Stimulated activated CD4-positive, alpha-beta T cell treated with anti-CD3 and anti-CD28 coated beads, Interleukin-2, amount 100 ng/mL, for 4 hours (primary cell): ENCODE measurements at places on chromosomes 7 and 10.

DNA sequence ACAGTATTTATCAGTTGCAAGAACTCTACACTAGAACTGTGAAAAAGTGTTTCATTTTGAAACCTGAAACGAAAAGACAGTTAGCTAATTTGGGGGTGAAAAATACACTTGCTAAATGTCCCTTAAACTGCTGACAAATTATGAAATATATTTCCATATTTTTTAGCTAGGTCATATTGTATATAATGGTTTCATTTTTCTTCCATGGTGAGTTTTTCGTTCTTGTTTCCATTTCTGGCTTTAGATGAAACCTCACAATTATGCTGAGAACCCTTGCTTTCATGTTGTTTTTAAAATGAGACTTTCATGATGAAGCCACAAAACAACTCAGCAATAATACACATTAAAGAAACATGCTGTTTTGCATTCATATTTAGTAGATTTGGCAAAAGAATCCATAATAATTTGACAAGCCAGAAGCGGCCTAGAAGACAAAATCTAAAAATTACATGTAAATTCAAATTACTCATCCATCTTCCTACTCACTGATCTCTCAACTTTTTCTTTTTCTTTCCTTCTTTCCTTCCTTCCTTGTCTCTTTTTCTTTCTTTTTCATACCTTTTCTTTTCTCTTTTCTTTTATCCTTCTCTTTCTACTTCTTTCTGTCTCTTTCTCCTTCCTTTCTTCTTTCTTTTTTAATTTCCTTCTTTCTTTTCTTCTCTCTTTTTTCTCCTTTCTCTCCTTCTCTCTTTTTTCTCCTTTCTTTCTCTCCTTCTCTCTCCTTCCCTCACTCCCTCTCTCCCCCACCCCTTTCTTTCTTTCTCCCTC is 46.5 kb upstream of the ITGB8 start:
- no peak for DNase-seq

DNA sequence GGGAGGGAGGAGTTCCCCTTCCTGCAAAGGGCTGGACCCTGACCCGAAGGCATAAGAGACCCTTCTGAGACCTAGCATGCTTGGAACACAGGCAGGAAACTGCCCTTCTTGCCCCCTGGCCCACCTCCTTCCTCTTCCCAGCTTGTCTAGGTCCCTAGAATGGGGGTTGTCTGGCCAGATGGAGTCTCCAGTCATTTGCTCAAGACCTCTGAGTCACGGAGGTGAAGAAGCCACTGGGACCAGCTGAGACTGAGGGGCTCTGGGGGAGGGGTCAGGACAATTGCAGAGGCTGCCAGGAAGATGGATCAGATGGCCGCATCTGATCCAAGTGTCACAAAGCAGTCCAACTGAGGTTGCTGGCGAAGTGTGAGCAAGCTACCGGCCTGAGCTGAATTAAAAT is 46.2 kb downstream of the COL13A1 start:
- DNase-seq, result no peak

DNA sequence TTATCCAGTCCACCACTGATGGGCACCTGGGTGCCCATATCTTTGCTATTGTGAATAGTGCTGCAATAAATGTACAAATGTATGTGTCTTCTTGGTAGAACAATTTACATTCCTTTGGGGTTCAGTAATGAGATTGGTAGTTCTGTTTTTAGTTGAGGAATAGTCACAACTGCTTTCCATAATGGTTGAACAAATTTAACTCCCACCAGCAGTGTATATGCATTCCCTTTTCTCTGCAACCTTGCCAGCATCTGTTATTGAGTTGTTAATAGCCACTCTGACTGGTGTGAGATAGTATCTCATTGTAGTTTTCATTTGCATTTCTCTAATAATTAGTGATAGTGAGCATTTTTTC is 27.8 kb downstream of the COA1 start:
- DNase-seq, result no peak

DNA sequence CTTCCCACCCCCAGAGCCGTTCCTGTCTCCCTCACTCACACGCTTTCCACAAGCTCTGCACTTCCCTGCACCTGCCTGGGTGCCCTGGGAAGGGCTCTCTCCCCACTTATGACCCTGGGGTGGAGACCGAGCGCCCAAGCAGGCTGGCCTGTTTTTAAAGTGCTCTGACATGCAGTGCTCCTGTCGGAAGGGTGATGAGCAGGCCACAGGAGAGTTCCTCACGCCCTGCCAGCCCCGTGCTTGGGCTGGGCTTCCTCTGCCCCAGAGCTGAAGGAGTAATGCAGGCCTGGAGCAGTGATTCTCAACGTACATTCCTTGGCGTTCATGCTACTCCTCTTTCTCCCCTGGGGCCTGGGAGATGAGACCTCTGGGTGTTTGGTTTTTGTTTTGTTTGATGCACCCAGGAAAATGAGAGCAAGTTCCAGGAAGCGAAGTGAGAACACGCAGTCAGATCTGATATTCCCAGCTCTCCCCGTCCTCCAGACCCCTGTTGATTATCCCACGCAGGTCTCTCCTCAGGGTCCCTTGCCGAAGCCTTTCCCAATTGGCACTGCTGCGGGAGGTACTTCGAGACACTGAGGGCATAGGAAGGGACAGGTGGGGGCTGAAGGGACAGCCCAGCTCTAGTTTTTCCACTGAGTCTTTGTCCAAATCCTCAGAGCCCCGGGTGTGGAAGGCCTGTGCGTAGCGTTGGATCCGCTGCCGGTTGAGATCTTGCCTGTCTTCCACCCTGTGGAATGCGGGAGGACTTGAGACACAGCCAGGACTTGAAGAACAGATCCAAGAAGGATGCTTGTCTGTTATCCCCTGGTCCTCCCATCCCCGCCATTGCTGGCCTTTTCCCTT is 14.1 kb downstream of the TRPV6 start:
- no peak for DNase-seq

- no peak for DNase-seq
Measured at GRCh38 chr10:60604342-60604741, 173.9 kb upstream of the CDK1 start.

DNA sequence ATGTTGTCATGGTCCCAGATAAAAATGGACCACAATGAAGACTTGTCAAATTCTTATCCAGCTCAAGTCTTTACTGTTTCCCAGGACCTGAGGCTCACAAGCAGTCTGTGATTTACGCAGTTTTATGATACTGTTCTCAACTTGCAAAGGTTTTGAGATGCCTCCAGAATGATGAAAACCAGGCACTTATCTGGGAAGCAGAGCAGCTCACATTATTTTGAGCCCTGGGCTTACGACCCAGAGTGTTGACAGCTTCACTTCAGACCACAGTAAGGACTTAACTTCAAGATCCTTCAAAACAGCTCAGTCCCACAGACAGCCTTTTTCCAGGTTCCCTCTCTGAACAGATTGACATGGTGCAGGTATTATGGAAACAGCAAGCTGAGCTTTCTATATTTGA is 236.1 kb downstream of the RNLS start:
- no peak for DNase-seq
